SW 1271 (cell line): ENCODE measurements at places on chromosomes 11 and 22.

DNA sequence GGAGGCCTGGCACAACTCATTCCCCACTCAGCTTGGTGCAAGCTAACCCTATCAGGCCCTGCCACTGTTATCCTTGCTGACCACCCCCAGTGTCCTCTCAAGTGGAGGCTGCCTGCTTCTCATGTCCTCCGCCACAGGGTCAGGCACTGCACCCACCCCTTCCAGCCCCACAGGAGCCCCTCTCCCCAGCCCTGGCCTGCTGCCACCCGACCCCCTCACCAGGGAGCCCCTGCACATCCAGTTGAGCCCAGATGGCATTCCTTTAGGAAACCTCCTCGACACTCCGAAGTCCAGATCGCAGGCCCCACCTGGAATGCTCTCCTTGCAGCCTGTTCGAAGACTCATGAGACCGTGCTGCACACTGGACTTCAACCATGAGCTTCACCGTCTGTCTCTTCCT, 28.0 kb upstream of the IL17RA start:
- DNase-seq: no peak

GRCh38 chr11:93193731-93194130, 4.1 kb downstream of the SLC36A4 start:
- DNase-seq: no peak

GRCh38 chr11:106879832-106880546, 138.3 kb downstream of the GUCY1A2 start:
- no peak for DNase-seq

DNA sequence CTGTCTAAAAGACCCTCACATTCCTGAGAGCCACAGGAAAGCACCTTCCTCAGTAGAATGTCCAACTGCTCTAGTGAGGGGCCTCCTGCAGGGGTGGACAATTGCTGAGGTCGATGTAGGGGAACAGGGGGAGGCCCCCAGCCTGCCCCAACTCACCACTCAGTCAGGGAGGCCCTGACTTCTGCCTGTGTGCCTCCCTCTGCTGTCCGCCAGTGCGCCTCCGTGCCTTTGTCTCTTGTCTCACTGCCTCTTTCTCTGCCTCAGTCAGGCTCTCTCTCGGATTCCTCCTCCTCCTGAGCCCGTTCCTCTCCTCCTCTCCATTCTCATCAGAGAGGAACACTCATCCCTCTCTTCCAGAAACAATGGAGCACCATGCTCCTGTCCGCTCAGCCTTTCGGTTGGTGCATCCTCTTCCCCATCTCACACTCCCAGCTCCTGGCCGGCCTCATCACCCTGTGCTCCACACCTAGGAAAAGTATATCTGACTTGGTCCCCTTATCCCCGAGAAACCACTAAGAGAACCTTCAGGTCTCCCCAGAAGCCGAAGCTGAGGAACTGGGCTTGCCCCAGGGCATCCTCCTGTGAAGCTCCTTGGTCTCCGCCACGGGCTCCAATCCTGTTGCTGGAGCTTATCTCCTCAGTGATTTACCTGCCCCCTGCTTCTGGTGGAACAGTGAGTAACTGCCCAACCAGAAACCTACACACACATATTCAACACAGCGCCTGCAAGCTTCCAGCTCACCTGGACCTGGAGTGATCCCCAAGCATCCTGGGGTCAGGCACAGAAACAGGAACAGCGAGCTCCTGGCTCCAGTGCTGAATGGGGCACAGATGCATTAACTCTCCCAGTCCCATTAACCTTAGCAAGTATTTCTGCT, 2.3 kb downstream of the B3GAT1 start:
- no peak for DNase-seq

- DNase-seq: no peak
Observed at GRCh38 chr22:42080287-42080686, 787 bp downstream of the SMDT1 start.

DNA sequence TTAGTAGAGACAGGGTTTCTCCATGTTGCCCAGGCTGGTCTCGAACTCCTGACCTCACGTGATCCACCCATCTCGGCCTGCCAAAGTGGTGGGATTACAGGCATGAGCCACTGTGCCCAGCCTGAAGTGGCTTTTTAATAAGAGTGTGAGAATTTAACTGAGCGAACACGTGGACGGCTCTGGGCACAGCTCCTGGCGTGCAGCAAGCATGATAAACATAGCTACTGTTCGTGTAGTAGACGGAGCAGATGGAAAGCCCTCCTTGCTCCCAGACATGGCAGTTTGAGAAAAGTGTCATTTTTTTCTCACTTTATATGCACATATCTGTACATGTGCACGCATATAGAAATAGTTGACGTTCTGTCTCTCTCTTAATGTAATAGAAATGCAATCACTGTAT, 7.0 kb downstream of the EMID1 start:
- no peak for DNase-seq

- no peak for DNase-seq
Observed at GRCh38 chr22:24433828-24434470, 6.5 kb downstream of the ADORA2A start.

DNA sequence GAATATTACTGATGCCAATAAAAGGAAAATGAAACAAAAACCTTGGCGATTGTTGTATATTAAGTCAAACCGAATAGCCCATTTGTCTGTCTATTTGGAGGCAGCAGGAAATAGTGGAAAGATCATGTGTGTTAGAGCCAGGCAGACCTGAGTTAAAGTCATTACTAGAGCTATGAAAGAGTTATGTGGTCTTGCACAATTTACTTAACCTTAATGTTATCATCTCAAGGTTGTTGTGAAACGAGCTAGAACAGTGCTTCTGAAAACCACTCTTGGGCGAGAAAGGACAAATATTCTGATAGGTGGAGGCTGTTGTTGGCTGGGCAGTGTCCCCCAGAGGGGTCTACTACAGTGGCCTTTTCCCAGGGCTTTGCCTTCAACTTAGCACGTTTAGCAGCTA, 60.0 kb upstream of the NUP160 start:
- no peak for DNase-seq

DNA sequence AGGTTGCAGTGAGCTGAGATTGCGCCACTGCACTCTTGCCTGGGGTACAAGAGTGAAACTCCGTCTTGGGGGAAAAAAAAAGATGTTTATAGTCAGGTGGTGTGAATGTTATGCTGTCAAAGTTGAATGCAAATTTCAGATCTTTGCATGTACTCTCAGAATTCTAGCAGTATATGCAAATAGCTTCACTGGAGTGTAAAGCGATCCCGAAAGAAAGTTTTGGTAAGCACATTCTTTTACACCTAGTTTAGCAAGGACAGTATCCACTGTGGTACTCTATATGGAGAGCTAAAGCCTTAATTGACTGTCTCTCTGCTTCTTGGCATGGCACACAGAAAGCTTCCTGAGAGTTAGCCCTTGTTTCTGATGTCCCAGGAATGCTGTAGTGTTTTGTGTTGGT, 4.0 kb downstream of the JAM3 start:
- DNase-seq: no peak

DNA sequence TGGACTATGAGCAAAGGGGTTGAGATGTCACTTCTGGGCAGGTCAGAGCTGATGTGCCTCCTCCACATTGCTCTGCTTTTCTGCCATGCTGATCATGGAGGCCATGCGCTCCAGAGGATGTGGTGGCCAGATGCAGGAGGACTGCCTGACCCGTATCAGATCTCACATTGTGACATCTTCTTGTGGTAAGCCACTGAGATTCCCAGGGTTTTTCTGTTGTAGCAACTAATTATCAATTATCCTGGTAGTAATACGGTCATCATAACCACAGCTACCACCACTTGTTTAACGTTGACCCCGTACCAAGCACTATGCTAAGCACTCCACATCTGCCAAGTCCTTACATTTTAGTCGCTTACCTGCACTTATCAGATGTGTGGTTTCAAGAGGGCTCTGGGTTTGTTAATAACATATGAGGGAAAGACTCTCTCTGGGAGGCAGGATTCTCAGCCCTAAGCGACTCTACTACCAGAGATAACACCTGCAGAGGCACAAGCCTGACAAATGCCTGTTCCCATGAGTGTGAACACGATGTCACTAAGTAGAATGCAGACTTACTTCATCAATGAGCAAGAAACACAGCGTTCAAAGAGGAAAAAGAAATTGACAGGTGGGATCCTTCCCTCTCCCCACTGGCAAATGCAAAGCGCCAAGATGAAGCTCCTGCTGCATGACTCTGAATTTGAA, 63.6 kb upstream of the TIMP3 start:
- no peak for DNase-seq

GRCh38 chr11:64025205-64025604, 10.5 kb upstream of the FLRT1 start:
- no peak for DNase-seq

DNA sequence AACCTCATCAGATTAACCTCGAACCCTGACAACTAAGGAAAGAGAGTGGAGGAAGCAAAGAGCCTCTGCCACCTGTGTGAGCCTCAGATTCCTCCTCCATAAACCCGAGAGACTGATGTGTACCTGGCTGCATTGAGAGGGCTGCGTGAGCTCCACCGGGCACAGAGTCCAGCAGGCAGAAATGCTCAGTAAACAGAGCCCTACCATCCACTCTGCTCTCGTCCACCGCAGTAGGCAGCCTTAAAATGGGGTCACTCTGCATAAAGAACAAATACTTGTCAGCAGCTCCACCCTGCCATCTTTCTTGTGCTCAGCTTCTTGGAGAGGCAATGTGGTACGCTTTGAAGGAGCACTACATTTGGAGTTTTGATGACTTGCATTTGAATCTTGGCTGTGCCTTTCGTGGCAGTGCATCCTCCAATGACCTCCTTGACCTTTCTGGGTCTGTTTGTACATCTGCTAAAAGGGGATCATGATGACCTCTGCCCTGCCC, 43.0 kb upstream of the CD5 start:
- no peak for DNase-seq

GRCh38 chr11:57444362-57445121, 15.8 kb upstream of the RTN4RL2 start:
- DNase-seq: no peak

DNA sequence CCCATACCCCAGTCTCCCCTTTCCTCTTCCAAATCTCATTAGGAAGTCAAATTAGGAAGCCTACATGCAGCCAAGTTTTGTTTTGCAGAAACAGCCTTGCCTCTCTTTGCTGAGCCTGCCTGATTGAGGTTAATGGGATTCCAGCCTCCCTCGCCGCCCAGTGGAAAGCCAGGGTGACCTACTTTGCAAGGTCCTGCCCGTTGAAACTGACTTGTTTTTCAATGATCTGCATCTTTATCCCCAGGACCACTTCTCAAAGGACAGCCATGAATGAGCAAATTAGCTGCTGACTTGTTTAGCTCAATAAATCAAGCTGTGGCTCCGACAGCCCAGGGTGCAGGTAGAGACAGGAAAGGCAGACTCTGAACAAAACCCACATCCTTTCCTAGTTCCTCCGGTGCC, 110.4 kb downstream of the RRAS2 start:
- no peak for DNase-seq

GRCh38 chr11:64196626-64197025, 9.9 kb upstream of the FERMT3 start:
- DNase-seq: no peak

GRCh38 chr22:47201186-47201995, 438.9 kb downstream of the TBC1D22A start:
- DNase-seq: no peak

GRCh38 chr11:65307298-65308229, 7.1 kb upstream of the CDC42EP2 start:
- DNase-seq: no peak

- DNase-seq: no peak
Observed at GRCh38 chr22:39871008-39871798, 22.4 kb downstream of the ENTHD1 start.

DNA sequence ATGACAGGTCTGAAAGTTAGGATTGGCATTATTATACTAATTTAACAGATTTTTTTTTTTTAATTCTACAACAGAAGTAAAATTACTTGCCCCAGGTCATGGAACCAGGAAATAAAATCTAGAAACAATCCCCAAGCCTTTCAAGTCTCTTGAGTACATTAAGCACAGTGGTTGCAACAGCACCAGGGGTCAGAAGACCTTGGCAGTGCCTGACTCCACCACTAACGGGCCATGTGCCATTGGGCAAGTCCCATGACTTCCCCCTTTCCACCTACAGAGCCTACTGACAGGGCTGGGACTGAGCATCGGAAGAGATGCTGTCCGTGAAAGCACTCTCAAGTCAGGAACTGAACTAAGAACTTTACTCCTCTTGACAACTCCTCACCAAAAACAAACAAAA, 98.6 kb upstream of the AKIP1 start:
- no peak for DNase-seq

DNA sequence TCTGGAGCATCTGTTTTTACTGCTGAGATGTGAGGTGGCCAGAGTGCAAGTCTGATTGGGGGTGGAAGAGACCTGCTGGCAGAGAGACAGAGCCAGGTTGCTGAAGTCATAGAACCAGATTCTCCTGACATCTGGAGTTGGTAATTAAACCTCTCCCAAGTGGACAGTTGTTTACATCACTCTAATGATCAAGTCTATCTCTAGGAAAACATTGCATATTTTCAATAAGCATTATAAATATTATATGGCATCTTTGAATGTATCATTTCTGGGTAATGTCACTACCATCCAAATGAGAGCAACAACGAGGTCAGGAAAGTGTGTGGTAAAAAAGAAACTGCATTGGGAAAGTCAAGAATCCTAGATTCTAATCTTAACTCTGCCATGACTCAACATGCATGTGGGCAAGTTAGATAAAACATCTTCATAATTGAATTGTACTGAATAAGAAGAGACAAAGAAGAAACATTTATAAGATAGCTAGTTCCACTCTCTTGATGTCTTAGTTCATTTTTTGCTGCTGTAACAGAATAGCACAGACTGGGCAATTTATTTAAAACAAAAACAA, 351.2 kb upstream of the API5 start:
- no peak for DNase-seq

- no peak for DNase-seq
Observed at GRCh38 chr11:123361110-123361509, 69.0 kb upstream of the GRAMD1B start.

- no peak for DNase-seq
Observed at GRCh38 chr22:29717789-29718188, 2.0 kb upstream of the CABP7 start.

GRCh38 chr11:101863361-101863760, 51.4 kb upstream of the CEP126 start:
- DNase-seq: peak; percentile 73

DNA sequence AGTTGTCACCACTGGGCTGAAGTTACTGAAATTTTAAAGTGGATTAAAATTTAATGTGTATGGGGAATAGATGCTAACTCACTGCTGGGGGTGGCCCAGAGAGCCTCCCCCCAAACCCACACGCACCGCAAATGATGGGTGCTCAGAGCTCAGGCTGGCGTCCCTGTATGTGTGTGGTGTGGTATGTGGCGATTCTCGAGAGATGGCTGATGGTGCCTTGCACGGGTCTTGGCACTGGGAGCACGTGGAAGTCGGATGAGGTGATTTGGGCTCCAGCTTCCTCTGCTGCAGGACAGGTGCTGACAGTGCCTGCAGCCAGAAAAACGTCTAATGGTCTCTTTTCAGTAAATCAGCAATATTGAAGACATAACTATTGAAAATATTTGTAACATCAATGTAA, 1473.3 kb downstream of the TBC1D22A start:
- DNase-seq: no peak
